ENCODE measurements at places on chromosomes 12 and 14. TPM values are rescaled to one million over a fixed set of nuclear protein-coding genes. Genes with fewer than 3 reads are reported as not detected.

- no peak for DNase-seq
Observed at GRCh38 chr12:107917912-107918800, 143.7 kb downstream of the ASCL4 start.

DNA sequence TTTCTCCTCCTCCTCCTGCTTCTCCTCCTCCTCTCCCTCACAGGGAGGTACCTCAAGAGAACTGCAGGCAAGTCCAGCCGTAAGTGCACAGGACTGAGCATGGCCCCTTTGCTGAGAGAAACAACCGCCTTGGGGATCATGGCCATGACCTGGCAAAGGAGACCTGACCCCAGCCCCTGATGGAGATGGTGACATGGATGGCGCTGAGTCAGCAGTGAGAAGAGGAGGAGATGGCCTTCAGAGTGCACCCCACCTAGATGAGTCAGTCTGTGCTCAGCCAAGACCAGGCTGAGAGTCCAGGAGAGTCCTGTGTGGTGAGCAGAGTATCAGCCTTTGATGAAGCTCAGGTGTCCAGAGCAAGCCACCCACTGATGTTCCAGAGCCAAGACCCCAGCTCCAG is 36.4 kb downstream of the MEG3 start:
- DNase-seq = no peak

DNA sequence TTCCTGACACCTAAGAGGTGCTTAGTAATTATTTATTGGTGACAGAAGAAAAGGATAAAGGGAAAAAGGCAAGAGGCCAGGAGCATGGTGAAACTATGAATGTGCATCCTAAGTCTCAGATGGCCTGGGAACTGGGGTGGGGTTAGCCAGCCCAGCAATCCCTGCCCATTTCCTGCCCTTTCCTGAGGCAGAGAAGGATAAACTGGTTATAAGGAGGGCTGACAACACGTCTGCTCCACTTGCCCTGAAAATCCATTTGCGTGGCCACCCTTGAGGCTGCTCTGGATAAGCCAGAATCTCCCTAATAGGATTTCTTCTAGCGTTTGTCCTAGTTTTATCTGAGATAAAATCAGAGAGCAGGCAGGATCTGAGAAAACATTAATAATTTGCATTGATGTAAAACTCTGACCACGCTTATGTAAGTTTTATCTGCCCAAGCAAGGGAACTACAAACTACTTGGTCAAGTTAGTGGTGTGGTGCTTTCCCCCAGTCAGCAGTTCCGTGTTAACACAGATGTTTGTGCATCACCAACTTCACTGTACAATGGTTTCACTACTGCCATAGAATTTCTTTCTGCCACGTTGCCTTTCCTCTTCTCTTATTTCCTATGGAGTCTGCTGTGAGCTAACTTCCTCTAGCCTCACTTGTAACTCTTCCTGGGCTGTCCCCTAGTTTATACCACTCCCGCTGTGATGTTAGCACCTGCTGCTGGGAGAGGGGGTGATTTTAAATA is 392.7 kb downstream of the RPS29 start:
- DNase-seq = no peak

- DNase-seq = no peak
Observed at GRCh38 chr14:90402016-90402415, 5.2 kb downstream of the CALM1 start.

DNA sequence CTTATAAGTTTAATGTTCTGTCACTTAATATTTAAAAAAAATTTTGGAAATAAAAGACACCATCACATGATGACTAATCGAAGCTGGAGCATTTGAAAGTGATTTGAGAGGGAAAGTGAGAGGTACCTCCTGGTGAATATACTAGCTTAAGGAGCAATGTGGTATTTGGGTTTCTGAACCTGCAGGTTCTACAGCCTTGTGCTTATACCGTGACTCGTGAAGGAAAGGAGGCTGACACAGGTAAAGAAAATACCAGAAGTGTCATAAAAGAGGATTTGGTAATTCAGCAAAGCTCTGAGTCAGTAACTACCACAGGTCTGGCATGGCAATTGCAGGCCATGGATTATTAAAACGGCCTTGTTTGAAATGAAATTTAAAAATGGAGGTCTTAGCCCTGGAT is 151.0 kb downstream of the SLC38A4 start:
- no peak for DNase-seq

- DNase-seq = no peak
Observed at GRCh38 chr12:53810950-53811349, 59.2 kb upstream of the CISTR start.

GRCh38 chr14:24694680-24695079 is 60.7 kb upstream of the GZMB start:
- no peak for DNase-seq

- DNase-seq = no peak
Observed at GRCh38 chr14:59032826-59033225, 155.6 kb upstream of the DAAM1 start.

GRCh38 chr14:51386983-51387735 is 147.1 kb downstream of the TMX1 start:
- no peak for DNase-seq

DNA sequence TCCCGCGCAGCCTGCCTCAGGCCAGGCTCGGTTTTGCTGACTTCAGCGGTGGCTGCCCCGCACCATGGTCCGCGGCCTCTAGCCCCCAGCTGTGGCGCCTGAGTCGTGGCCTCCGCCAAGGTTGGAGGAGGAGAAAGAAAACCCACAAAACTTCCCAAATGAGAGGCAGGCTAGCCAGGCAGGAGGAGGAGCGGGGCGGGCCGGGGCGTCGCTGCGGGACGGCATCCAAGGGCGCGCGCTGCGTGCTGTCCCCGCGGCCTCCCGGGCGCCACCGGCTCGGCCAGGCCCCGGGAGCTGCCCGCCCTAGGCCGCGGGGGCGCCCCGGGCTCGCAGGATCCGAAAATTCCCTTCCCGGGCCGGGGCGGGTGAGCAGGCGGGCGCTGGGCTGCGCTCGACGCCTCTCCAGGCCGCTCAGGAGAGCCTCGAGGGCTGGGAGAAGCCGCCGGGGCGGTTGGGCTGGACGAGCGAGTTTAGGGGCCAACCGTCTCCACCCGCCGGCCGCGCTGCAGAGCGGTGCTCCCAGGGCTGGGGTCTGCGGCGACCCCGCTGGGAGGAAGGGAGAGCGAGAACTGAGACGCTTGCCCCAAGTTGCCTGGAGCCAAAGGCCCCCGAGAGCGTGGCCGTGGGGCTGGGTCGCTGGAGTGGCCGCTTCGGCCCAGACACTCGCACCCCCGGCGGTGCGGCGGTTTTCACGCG is at the start of gene EFS:
Gene EFS, minus strand, starts transcription at position 137 of the 696 bp plus-strand sequence. CDS start 147 bp downstream, outside the sequence.
- DNase-seq = no peak

DNA sequence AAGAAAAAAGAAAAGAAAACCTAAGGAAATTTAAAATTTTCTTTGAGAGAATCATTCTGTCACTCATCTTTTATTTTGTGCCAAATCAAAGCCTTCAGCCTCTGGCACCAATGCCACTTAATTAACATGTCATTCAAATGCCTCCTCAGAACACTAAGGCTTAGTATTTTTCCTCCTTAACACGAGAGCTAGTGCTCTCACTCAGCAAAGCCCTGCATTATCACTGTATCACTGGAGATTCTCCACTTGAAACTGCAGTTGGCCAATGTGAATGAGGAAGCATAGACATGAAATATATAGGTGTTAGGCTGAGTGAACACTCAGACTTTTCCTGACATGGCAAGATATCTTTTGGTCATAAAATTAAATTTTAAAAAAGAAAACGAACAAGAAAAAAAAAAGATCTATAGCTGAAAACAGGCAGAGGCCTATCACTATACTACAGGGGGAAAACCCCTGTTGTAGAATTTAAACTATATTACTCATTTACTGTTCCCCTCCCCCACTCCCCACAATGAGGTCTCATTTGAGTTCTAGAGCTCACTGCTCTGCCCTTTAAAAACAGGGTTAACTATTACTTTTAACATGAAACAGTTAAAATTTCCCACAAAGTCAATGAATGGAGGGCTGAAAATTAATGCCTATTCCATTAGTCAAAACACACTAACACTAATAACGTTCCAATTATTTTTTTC is 5.1 kb downstream of the MBIP start:
- no peak for DNase-seq

- no peak for DNase-seq
Observed at GRCh38 chr12:54631988-54632728, 2.5 kb downstream of the LACRT start.

GRCh38 chr12:62401631-62402030 is 65.0 kb upstream of the MON2 start:
- DNase-seq = no peak

DNA sequence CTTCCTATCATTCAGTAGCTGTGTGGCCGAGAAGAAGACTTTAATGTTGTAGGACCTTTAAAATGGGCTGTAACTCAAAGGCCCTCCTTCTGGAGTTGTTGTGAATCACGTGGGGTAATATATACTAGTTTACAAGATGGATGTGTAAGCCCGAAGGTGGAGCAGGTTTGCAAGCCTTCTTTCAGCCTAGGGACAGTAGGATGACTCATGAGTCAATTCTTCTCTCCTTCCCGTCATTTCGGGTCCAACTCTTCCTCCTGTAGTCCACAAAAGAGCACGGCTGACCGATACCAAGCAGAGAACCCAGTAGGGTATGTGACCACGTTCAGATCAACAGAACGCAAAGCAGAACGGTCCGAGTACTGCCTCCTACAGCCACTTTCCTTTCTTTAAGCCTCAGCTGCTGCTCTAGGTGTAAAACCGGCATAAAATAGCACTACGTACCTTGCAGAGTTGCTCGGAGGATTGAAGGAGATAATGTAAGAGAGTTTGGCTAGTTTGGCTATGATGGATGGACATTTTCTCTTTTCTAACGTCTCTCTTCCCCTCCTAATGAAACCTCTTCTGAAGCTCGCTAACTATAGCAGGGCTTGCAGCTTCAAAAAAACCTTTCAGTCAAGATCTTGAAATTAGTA is 1.3 kb upstream of the RASSF3 start:
- peak; percentile 56 for DNase-seq

DNA sequence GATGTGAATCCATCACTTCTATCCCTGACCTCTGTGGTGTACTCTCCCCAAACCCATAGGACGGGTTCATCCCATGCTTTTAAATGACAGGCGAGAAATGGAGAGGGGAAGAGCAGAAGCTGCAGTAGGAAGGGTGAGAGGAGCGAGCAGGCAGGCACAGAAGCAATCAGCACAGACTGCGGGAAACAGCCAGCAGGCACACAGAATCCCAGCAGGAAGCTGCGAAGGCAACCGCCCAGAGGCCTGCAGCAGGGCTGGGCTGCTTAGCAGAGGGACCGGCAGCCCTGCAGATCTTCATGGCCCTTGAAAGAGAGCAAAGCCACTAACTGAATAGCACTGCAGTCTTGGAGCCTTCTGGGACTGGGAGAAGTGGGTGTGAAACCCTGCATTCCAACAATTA is 287.0 kb upstream of the FKBP4 start:
- DNase-seq = no peak

GRCh38 chr12:68958322-68958721 is 25.4 kb upstream of the CPM start:
- no peak for DNase-seq

- no peak for DNase-seq
Observed at GRCh38 chr12:120825337-120825736, 78.8 kb downstream of the SPPL3 start.

DNA sequence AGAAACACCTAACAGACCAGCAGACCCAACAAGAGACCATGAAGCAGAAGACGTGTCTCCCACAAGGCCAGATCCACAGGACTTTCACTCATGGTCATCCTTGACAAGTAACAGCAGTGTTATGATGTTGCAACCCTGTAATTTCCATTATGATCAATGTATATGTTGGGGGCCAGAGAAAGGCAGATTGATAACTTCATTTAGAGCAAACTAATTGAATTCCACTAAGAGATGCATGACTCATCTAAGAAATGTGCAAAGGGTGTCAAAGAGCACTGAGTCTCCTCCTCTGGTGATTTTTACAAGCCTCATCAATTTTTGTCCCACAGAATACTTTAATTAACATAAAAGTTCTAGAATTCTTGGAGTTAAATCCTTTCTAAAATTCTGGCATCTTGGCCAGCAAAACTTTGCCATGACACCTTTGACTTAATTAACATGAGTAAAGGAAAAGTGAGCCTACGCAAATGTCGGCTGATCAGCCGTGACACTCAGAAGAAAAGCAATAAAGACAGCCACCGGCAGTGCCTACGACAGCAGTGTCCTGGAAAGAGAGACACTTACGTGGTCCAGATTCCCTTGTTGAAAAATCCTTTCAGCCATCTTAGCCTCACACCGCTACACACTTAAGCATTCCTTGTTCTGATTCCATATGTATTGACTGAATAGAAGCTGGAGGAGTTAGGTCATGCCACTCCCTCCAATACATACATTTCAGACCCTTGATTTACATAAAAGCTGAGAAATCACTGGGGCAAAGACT is 370.2 kb upstream of the CCDC196 start:
- no peak for DNase-seq

GRCh38 chr12:43893670-43894069 is 57.8 kb downstream of the TMEM117 start:
- DNase-seq = no peak

DNA sequence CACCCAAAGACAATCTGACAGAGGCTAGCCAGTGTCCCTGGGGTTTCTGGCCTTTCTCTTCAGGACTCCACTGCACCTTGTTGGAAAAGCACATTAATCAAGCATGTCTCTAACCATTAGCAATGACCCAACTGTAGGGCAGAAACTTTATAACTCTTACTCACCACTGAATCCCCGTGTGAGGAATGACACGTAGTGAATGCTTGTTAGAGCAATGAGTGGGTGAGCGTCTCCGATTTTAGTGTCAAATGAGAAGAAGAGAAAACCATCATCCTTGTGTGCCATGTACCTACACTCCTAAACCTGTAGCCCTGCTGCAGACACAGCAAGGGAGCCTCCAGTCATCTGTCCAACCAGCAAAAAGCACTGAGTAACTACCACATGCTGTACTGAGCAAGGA is 56.5 kb upstream of the GPR68 start:
- DNase-seq = no peak

GRCh38 chr12:17358835-17359234 is 731.2 kb downstream of the RERGL start:
- DNase-seq = no peak

- DNase-seq = peak; percentile 82
Observed at GRCh38 chr12:119989731-119990381, 820 bp downstream of the BICDL1 start.

- no peak for DNase-seq
Observed at GRCh38 chr14:93533437-93533836, 102.7 kb downstream of the UNC79 start.

GRCh38 chr12:64029013-64029857 is 184.7 kb downstream of the SRGAP1 start:
- DNase-seq = no peak

Gene IRAK3
- polyA plus RNA-seq = not detected

Gene KRT80
- polyA plus RNA-seq = not detected

Gene RERG
- not detected for polyA plus RNA-seq

Gene FSCB
- not detected for polyA plus RNA-seq

Gene TAC3
- not detected for polyA plus RNA-seq

Gene CIT
- polyA plus RNA-seq = 0.61 TPM

Gene HOXC4
- polyA plus RNA-seq = 0.37 TPM

Gene SYNDIG1L
- polyA plus RNA-seq = not detected

Gene ZC3H14
- polyA plus RNA-seq = 49.0 TPM

Gene SYT10
- not detected for polyA plus RNA-seq

Gene C3AR1
- 15.5 TPM for polyA plus RNA-seq

Gene CIDEB
- 27.5 TPM for polyA plus RNA-seq

Gene RNASE7
- polyA plus RNA-seq = not detected

Gene RFX4
- polyA plus RNA-seq = not detected

Gene MANSC4
- not detected for polyA plus RNA-seq
